ENCODE measurements at places on chromosomes 7 and 10. TPM values are rescaled to one million over a fixed set of nuclear protein-coding genes. Genes with fewer than 3 reads are reported as not detected.

KIF11 gene
- 14.5 TPM for total RNA-seq

IFIT1 gene
- 5.3 TPM for total RNA-seq

LIMK1 gene
- 14.7 TPM for total RNA-seq

LBX1 gene
- not detected for total RNA-seq

C10orf53 gene
- total RNA-seq = not detected

ADRA2A gene
- total RNA-seq = 0.16 TPM

ING3 gene
- total RNA-seq = 21.1 TPM

MACROH2A2 gene
- 0.16 TPM for total RNA-seq

CRHR2 gene
- total RNA-seq = not detected

All from bladder microvascular endothelial cell (primary cell).